ENCODE measurements at places on chromosomes 4 and X. TPM values are rescaled to one million over a fixed set of nuclear protein-coding genes. Genes with fewer than 3 reads are reported as not detected.

Gene FREM3
- not detected for total RNA-seq

Gene RBM46
- total RNA-seq = not detected

Gene IL2
- total RNA-seq = not detected

Gene SHISA3
- total RNA-seq = 4.7 TPM

Gene USP9X
- total RNA-seq = 92.7 TPM

Gene NHSL2
- total RNA-seq = 0.45 TPM

Gene CT45A2
- total RNA-seq = not detected

Gene PLP1
- 0.12 TPM for total RNA-seq

Gene MAGED4
- 22.5 TPM for total RNA-seq

Gene MAB21L2
- total RNA-seq = 2.2 TPM

Gene FAAH2
- not detected for total RNA-seq

Gene ANXA10
- 5.1 TPM for total RNA-seq

Gene CDKL2
- 1.8 TPM for total RNA-seq
